ENCODE measurements at places on chromosomes 16 and 17.

GRCh38 chr17:19533718-19534561 lies at the start of gene SLC47A1:
Gene SLC47A1 (plus strand): TSS chr17:19533854. CDS start chr17:19533940, 86 bp downstream.
- peak; percentile 4 for DNase-seq

- no peak for DNase-seq
Measured at GRCh38 chr17:75856062-75856756, 1.1 kb upstream of the WBP2 start.

- no peak for DNase-seq
Measured at GRCh38 chr17:53570731-53571130, 252.0 kb upstream of the KIF2B start.

GRCh38 chr17:18038149-18038850 lies 668 bp downstream of the ATPAF2 start:
- DNase-seq: no peak

- DNase-seq: no peak
Measured at GRCh38 chr17:50710025-50710424, 2.3 kb upstream of the ANKRD40 start.

DNA sequence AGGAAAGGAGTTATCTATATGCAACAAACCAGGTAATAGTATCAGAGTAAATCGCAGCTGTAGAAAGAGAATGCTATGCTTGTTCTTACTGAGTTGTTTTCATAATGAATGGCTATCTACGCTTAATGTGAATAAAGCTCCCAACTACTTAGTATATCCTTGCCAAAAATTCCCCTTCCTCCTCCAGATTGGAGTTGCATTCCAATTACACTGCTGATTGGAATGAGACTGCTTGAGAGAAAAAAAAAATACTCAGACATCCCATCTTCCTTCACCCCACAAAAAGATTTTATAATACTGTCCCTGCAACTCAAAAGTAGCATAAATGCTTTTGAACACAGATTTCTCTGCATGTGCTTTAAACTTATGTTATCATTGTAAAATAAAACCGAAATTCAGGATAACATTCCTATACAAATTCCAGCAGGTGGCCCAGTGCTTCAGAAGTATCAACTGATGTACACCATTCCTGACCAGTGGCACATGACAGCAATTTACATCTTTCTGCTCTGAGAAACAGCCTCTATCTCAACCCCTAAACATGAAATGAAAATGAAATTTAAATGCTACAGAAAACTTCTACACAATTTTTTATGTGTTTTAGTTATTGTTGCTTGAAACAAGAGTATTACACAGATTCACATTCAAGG lies 47.0 kb downstream of the SMURF2 start:
- no peak for DNase-seq

GRCh38 chr16:57306676-57307341 lies 22.3 kb upstream of the PLLP start:
- no peak for DNase-seq

GRCh38 chr17:16379654-16380053 lies 1.2 kb upstream of the UBB start:
- no peak for DNase-seq

- DNase-seq: no peak
Measured at GRCh38 chr16:65698791-65699321, 577.0 kb upstream of the CDH11 start.

DNA sequence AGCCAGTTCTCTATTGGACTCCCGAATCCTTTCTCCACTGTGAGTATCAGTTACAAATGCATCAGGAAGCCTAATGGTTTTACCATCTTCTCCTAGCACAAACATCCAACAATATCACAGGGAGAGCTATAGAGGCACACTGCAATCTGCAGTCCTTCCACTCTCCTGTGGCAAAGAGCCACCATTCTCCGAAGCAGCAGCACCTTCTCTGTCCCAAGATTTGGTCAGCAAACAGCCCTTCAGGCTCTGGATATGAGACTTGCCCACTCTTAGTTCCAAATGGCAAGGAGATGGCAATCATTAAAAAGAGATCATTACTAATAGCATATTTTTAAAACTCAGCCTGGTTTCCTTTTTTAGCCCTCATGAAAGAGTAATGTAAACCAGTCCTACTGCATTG lies 223.4 kb downstream of the HS3ST3A1 start:
- DNase-seq: no peak

DNA sequence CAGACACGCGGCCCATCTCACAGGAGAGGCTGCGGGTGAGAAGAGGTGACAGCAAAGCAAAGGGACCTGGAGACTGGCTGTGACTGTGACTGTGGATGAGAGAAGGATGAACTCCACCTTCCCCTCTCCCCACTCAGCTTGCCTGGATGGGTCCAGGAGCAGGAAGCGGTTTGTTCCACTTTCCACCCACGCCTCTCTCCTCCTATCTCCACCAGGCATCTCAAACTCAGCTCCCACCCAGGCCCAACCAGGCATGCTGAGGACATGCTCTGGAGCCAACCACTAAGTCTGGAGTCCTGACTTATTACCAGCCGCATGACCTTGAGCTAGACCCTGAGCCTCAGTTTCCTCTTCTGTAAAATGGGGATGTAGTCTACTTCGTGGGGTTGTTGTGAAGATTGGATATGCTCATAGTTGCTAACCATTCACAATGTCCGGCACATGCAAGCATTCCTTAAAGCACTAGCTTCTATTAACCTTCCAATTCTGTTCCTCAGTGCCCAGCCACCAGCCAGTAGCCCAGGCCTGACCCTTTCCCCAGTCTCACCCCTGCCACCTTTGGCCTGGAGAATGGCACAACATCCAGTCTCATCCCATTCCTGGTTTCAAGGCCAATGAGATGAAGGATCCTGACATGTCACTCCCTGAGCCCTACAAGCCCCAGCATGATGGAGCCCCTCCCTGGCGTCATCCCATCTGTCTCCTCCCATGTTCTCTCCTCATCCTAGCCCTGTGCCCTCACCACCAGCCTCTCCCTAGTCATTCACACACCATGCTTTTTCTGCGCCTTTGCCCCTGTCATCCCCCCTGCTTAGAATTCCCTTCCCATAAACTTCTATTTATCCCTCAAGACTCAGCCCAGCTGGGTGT lies 2.3 kb downstream of the GAS2L2 start:
- no peak for DNase-seq

- DNase-seq: no peak
Measured at GRCh38 chr17:63524051-63524450, 893 bp downstream of the KCNH6 start.

DNA sequence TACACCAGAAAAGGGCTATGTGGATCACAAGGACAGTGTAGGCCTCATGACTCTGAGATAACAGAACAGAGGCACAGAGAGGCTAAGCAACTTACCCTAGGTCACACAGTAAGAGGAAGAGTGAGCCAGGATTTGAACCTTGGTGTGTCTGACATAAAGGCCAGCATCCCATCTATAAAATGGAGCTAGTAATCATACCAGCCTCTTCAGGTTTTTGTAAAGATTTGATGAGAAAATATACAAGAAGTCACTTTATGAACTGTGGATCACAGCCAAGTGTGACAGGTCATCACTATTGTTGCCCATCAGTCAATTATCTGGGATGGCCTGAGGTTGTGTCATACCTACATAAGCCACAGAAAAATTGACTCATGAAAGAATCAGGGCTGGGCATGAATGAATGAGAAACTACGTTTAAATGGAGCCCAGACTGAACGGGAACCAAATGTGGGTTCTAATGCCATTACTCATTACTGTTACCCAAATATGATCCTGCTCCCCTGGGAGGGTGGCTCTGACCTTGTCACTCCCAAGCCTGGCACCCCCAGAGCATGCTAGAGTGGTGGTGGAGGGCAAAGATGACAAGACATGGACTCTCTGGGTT lies 21.0 kb downstream of the FBXO39 start:
- DNase-seq: no peak

DNA sequence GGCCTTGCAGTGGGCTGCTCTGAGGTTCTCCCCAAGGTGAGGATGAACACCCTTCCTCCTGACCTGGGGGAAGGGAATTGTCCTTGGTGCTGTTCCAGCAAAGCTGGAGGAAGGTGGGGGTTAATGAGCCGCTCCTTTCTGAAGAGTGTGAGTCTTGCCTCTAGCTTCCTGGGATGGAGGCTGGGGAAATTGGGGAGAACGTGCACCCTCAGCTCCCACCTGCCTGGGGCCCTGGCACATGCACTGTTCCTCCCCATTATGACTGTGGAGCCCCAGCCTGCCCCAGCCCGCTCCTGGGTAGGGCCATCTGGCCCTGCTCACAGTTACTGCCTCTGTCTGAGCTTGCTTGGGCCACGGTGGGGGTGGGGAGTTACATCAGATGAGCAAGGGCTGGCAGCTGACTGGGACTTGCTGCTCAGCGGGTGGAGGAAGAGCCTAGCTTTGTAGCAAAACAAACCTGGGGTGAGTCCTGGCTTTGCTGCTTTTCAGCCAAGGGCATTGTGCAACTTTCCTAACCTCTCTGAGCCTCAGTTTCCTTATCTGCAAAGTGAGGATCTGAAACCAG lies 11.1 kb downstream of the TNS4 start:
- no peak for DNase-seq

DNA sequence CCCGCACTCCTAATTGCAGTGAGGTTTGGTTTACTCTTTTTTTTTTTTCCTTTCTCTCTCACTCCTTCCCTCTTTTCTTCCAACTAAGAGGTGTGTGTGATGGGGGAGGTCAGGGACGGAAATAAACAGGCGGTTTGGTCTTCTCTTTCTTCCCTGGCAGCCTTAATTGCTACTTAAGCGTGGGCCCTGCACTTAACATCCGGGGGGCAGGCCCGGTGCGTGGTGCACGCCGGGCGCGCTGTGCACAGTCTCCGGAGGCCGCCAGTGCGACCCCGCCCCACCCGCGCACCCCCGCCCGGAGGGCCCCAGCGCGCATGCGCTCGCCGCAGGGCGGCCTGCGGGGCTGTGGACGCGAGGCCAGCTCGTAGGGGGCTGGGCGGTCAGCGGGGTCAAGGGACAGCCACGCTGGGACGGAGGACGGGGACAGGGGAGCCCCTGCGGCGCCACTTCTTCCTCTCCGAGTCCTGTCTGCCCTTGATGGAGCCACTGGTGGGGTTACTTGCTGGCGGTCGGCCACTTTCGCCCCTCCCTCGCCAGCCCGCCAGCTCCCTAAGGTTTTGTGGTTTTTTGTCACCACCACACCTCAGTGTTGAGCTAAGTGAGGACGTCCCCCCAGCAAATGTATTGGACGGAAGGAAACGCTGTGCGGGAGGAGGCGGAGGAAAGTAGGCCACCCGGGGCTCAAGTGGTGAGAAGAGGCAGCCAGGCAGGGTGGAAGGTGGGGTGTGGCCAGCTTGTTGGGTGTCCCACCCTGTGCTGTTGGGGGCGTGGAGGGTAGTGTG lies 120.9 kb downstream of the MRM1 start:
- peak; percentile 57 for DNase-seq

GRCh38 chr16:990516-991291 lies 9.1 kb downstream of the SOX8 start:
- DNase-seq: no peak

- DNase-seq: no peak
Measured at GRCh38 chr17:77887110-77887463, 71.4 kb upstream of the TNRC6C start.

- no peak for DNase-seq
Measured at GRCh38 chr16:79049040-79049439, 551.5 kb downstream of the MAF start.

DNA sequence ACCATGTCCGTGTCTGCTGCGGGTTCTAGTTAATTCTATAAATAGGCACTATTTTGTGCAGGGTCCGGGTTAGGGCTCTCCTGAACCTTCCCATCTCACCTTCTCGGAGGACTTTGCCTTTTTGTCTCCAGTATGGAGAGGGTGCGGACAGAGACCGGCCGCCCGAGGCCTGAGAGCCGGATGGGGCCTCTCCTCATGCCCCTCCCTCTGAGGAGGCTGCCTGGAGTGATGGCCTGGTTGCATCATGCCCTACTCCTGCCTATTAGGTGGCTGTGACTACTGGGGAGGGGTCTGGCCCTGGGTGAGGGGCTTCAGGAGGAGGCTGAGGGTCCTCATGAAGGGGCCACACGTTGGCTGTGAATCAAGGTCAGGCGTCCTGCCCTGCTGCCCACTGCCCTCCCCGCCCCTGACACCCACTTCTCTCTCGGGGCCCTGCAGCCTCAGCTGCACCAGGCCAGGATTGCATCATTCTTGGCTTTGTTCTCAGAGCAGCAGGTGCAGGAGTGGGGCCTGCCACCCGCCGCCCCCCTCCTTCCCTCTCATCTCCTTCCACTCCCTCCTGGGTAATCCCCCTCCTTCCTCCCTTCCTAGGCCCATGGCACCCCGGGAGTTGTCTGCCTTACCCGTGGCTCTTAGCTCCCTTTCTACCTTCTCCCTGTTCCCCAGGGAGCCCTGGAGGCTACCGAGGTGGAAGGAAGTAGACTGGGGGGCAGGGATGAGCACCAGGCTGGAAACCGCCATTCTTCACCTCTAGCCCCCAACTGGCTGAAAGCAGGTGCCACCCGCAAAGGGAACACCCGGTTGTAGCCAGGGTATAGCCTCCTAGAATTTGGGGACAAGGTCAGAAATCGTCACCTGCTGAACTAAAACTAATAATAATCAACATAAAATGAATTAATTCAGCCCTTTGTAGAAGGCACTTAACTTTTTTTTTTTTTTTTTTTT lies 12.7 kb upstream of the ARHGAP23 start:
- DNase-seq: no peak

DNA sequence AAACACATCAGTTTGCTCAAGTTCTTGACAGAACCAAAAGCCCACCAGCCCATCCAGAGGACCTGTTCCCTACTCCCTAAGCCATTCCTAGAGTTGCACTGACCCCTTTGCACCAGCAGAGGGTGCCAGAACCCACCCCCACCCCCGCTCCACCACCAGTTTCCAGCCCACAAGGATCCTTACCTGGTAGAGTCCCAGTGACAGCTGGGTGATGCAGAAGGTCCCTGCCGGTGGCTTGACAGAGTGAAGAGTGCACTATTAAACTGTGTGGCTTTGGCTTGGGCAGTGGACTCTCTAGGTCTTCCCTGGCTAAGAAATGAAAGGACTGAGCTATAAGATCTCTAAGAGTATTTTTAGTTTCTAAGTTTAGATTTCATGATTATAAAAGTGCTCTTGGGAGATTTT lies 73.3 kb upstream of the MTMR4 start:
- DNase-seq: peak; percentile 10

- no peak for DNase-seq
Measured at GRCh38 chr17:33952425-33952824, 302.7 kb upstream of the CCL2 start.

GRCh38 chr17:40501499-40501911 lies at the start of gene TNS4:
Gene TNS4 (minus strand): TSS chr17:40501623. CDS start chr17:40496425, 5,198 bp downstream.
- no peak for DNase-seq

DNA sequence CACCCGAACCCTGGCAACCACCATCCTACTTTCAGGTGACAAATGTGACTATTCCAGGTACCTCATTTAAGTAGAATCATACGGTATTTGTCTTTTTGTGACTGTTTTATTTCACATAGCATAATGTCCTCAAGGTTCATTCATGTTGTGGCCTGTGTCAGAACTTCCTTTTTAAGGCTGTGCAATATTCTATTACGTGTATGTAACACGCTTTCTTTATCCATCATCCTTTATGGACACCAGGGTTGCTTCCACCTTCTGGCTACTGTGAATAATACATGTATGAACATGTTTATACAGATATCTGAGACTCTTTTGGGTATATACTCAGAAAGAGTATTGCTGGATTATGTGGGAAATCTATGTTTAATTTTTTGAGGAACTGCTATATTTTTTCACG lies 28.7 kb upstream of the RSL1D1 start:
- no peak for DNase-seq

- DNase-seq: no peak
Measured at GRCh38 chr16:3057181-3058138, 8.0 kb upstream of the IL32 start.
